ENCODE measurements at places on chromosomes 7 and 10.

- no peak for DNase-seq
Measured at GRCh38 chr7:143993924-143994323, 6.2 kb upstream of the OR6B1 start.

DNA sequence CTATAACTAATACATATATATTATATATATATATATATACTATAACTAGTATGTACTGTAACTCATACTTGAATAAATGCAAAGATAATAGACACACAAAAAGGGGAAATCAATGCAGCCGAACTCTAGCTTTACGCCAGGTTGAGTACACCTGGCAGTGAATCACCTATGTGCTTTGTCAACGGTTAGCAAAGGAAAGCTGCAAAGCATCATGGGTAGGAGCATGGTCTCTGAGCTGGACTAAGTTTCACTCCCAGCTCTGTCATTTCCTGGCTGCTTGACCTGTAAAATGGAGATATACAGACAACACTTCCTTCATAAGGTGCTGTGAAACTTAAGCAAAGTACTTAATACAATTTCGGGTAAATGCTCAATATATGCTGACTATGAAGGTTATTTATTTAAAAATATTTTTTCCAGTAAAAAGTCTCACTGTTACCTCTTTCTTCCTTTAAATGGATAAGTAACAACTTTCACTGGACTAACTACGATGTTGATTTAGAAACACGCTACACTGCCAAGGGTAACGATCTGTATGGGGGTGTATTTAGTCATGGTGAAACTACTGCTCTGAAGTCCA is 61.7 kb upstream of the ITGA8 start:
- no peak for DNase-seq

DNA sequence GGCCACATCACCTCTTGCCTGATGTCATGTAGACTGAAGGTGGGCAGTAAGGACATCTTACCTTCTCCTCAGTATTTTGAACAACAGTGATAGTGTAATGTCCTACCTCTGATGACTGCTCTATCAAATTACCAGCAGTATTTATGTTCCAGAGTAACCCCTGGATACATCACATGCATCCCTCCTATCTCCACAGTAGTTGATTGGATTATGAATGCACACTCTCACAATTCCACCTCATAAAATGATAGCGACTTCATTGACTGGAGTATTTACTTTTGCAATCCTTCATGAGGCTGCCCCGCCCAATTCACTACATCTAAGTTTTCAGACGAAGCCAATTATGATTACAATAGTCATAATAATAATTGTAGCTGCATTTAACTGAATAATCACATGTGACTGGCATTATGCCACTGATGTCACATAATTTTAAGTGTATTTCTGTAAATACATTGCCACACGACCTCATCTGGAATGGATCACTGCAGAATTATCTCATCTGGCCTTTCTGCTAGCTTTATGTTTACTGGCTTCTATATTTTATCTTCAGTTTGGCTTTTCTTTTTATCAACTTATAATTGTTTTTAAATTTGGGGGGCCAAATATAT is 268.9 kb downstream of the SLC25A13 start:
- no peak for DNase-seq

GRCh38 chr10:74801447-74801846 is 25.0 kb upstream of the KAT6B start:
- DNase-seq = no peak

DNA sequence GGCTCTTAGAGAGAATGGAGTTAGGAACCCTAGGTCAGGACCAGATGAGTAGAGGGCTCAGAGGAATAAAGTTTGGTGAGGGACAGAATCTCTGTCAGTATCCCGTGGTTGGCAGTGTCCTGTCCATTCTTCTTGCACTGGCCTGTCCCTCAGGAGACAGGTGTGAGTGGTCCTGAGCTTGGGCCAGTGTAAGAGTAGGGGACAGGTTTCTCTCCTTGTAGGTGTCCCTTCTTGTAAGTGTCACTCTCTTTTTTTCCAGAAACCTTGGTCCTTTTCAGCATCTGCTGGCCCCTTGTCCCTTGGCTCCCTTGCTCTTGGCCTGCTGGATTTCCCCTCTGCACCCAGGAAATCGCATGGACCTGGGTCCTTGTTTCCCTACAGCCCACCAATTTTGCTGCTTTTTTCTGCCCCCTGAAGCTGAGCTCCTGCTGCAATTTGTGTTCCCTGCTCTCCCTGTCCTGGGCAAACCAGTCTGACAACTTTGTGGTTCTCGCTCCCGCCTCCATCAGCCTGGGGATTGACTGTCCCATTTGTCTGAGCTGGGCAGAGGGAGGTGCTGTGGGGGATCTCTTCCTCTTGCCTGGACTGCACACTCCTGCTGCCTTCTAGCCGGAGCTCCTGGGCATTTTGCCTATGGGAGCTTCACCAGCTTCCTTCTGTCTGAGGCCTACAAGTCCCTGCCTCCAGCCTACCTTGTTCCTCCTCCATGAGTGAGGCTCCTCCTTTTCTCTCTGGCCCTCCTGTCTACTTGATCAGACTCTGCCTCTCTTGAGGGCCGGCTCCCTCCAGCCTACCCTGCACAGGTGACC is 6.5 kb downstream of the TSPAN14 start:
- no peak for DNase-seq

- DNase-seq = no peak
Measured at GRCh38 chr10:112201334-112201733, 17.8 kb upstream of the GPAM start.

DNA sequence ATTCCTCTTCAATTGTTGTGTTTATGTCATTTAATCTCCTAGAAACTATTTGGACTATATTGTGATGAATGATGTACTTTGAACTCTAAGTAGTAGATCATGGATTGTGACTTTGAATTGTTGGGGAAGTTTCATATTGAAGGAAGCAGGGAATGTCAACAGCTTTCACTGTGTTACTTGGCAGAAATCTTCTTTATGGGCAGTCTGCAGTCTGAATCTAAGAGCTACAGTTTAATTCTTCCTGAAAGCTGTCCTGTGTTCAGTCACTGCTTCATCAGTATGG is 91.6 kb downstream of the PPP1R9A start:
- no peak for DNase-seq

- no peak for DNase-seq
Measured at GRCh38 chr7:135248546-135248945, 14.9 kb downstream of the STRA8 start.

GRCh38 chr10:27558612-27559020 is 54.5 kb downstream of the RAB18 start:
- no peak for DNase-seq

- no peak for DNase-seq
Measured at GRCh38 chr7:24955313-24955712, 24.7 kb downstream of the OSBPL3 start.

DNA sequence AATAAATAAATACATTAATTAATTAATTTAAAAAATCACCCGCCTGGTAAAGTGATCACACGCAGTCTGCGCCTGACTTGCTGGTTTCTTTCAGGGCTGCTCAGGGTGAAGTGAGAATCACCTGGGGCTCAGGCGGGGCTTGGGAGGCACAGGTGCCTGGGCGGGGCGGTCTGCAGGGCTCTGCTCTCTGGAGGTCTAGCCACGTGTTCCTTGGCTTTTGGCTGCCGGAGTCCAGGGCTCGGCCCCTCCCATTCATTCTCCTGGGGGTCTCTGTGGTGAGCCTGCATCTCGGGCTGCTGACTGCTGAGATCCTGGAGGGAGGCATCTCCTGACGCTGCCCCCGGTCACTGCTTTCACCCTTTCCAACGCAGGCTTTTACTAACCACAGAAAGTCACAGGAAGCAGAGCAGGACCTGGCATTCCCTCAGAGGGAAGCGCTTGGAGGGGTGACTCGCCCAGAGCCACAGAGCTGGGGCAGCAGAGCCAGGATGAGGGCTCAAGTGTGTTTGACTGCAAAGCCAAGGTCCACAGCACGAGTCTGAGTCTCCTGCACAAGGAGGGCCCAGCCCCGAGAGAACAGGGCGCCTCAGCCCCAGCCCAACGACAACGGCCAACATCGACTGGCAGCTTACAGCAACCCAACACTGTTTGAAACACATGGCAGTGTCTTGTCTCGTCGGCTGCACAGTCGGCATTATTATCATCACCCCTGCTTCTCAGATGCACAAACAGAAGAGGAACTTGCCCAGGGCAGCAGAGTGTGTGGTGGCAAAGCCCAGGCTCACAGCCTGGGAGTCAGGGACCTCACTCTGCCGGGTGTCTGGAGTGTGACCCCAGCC is 22.4 kb upstream of the MNX1 start:
- DNase-seq = no peak

- DNase-seq = no peak
Measured at GRCh38 chr7:137354961-137355360, 11.4 kb upstream of the PTN start.

DNA sequence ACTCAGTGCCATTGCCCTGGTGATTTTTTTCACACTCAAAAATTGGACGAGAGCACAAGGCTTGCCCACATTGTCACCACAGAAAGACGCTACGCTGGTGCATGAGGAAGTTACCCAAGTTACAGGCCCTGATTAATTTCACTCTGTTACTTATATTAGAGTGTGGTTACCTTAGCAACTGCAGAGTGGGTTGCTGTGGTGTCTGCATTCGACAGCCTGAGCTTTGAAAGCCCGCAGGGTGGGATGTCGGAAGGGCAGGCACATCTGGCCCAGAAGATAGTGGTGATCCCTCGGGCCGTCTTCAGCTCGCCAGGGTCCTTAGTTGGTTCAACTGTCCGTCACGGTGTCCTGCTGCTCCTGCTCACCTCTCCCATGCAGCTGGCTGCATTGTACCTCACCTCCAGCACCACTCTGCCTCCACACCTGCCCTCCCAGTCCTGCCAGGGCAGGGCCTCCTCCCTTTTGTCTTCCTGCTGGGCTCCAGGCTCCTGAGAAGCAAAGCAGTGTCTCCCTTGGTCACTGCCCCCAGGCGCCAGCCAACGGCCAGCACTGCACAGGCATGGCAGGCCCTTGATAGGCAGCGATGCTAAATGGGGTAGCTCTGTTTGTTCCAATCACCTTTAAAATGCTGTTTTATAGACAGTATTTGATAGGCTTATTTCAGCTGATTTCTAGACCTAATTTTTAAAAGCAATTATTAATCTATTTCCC is 167.2 kb downstream of the EBF3 start:
- no peak for DNase-seq

DNA sequence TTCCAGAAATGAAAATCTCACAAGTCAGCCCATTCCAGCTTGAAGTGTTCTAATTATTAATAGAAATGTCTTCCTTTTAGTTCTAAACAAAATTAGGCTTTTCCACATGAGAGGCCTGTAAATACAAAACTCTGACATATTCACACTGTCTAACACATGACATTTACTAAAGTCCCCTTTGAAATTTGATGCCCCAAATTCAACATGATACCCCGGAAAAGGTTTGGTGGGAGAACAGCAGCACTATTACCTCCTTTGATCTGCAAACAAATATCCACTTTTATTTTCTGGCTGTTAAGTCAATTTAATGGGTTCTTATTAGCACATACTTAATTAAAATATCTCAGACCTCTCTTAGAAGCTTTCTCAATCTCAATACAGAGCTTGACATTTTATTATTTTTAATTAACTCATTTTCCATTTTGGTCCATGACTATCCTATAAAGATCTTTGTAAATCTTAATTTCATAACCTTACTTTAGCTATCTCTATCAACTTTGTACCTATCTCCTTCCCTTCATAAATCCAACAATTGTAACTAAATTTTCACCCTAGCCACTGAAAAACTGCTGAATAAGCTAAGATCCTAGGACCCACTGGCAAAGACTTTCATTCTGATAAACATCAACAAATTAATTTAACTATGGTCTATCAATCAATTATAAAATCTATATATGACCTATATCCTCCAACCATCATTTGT is 63.2 kb downstream of the USP6NL start:
- no peak for DNase-seq

DNA sequence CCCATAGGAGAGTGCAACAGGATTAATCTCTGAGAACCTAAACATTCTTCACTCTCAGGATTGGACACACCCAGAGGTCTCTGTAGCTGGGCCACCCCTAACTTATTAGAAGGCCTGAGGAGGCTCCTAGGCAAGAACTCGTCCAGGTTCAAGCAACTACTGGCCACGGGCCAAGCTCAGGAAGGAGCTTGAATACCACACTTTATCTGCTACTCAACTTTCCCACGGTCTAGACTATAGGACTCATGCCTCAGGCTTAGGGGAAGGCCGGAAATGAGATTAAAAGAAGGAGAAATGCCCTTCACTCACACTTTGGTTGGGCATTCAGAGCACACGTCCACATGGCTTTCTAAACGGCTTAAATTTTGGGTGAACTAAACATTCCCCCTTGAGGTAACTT is 142.8 kb upstream of the PHYHIPL start:
- no peak for DNase-seq

DNA sequence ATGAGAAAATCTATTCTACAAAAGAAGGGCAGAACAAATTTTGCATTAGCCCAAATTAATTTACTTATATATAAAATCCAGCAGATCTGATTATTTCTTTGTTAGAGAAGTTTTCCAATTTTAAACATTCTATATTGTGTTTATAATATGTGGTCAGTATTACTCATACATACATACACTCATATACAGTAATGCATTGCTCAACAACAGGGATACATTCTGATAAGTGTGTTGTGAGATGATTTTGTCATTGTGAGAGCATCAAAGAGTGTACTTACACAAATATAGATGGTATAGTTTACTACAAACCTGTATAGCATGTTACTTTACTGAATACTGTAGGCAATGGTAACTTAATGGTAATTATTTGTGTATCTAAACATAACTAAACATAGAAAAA is 239.6 kb upstream of the ETV1 start:
- DNase-seq = no peak

- DNase-seq = no peak
Measured at GRCh38 chr10:120279196-120279595, 177.8 kb upstream of the PLPP4 start.

DNA sequence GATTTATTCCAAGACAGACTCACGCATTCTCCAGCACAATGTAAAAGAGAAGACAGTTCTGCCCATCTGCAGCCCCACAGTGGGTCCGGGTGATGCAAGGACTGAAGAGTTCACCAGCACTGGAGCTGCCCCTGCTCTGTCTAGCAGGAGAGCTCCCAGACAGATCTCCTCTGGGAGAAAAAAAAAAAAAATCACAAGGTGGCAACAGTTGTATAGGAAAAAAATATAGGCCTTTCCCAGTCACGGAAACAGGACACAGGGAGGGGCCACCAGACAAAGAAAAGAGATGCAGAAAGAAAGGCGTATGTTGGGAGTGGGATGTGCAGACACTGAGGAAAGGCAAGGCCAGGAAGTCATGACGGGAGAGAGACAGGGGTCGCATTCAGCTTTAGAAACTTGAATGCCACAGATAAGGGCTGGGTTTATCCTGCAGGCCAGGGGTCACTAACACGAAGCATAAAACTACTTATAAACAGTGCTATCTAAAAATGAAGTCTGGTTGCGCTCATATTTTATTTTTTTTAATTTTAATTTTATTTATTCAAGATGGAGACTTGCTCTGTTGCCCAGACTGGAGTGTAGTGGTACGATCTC is 54.1 kb downstream of the FAM171A1 start:
- DNase-seq = no peak

GRCh38 chr7:143199040-143199439 is 15.8 kb downstream of the TAS2R39 start:
- DNase-seq = no peak

- DNase-seq = no peak
Measured at GRCh38 chr7:90465816-90466215, 3.6 kb upstream of the PTTG1IP2 start.
